ENCODE measurements at places on chromosomes 2 and 18. TPM values are rescaled to one million over a fixed set of nuclear protein-coding genes. Genes with fewer than 3 reads are reported as not detected.

DNA sequence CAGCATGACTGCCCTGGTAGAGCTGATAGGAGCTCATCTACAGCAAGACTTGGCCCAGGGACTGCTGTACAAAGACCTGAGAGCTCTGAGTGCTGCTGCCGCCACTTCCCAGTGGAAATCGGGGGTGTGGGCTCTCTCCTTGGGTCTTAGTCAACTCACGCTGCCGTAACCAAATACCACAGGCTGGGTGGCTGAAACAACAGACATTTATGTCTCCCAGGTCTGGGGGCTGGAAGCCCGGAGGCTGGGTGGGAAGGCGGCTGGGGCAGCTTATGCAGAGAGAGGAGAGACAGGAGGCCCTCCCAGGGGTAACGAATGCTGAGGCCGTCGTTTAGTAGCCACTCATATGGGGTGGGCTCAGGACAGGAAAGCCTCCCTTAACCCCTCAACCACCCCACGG is 15.4 kb upstream of the MAL start:
- DNase-seq: no peak

- DNase-seq: no peak
Observed at GRCh38 chr2:96591494-96591893, 46.6 kb downstream of the KANSL3 start.

DNA sequence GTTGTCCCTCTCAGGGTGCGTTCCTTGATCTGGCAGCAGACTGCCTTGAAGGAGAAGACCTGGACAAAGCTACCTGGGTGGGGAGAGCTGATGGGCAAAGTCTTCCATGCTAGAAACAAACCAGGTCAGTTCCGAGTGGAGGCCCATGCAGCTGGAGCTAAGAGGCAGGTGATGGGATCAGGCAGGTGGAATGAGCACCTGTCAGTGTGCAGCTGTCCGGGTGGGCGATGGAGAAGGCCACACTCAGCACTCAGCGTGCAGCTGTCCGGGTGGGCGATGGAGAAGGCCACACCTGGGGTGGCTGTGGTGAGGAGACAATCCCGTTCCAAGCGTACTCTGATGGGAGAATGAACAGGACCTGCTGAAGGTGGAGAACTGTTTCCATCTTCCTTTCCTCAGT is 237.3 kb upstream of the MYT1L start:
- no peak for DNase-seq

DNA sequence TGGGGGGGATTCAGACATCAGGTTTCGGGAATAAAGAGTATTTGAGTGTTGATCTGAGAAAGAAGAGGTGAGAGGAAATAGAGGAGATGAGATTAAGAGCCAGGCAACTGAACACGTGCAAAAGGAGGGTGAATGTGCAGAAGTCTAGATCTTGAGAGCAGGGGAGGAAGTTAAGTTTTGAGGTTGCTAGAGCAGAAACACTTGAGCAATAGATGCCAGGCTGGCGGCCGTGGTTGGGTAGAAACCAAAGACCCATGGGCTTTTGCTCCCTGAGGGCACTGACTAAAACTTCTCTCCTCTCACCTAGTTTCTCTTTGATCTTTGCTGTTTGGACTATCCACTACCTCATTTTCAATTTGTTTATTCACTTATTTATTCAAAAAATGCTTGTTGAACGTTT is 116.0 kb downstream of the CDC42EP3 start:
- DNase-seq: no peak

DNA sequence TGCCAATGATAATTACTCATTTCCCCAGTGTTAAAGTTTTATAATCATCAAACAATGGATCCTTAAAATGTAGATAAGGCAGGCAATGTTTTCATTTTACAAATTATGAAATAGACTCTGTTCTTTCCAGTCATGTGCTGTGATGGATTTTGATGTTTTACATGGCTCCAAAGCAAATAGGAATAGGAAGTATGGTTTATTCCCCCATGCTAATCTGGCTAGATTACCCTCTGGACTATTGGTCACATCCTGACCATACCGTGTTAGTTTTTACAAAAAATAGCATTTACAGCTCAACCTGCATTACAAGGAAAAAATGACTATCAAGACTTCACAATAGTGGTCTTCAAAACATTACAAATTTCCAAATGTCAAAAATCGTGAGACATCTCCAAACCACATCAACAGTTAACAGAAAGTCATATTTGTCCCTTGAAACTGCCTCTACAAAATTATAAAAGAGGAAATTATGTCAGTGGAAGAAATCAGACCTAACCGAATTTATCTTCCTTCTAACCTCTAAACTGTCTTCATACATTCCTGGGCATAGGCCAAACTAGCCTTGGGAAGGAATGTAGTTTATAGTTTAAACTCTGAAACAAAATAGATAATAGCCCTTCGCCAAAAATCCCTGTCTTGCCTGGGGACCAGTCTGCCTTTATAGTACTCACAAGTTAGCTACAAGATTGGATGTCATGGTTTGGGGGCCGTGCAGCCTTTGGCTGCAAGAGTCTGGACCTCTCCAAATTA is 1941.2 kb upstream of the CELF4 start:
- DNase-seq: no peak

- no peak for DNase-seq
Observed at GRCh38 chr2:56714400-56714799, 530.6 kb downstream of the CCDC85A start.

- DNase-seq: no peak
Observed at GRCh38 chr2:120990451-120990871, 254.8 kb downstream of the GLI2 start.

- DNase-seq: no peak
Observed at GRCh38 chr2:239716536-239717318, 308.4 kb downstream of the NDUFA10 start.

DNA sequence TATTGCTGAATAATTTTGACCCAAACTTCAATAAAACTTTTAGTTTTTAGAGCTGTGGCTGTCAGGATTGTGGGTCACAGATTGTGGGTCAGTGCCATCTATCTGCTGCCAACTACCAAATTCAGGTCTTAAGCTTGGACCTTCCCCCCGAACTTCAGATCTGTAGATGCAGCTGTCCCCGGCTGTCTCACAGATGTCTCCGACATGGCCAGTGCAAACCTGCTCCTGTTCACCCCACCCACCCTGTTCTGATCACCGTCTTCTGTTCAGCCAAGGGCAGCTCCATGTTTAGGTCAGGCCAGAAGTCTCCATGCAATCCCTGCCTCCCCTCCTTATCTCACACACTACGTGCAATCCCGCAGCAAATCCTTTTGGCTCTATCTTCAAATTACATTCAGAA is 175.0 kb downstream of the PRKCE start:
- DNase-seq: no peak

DNA sequence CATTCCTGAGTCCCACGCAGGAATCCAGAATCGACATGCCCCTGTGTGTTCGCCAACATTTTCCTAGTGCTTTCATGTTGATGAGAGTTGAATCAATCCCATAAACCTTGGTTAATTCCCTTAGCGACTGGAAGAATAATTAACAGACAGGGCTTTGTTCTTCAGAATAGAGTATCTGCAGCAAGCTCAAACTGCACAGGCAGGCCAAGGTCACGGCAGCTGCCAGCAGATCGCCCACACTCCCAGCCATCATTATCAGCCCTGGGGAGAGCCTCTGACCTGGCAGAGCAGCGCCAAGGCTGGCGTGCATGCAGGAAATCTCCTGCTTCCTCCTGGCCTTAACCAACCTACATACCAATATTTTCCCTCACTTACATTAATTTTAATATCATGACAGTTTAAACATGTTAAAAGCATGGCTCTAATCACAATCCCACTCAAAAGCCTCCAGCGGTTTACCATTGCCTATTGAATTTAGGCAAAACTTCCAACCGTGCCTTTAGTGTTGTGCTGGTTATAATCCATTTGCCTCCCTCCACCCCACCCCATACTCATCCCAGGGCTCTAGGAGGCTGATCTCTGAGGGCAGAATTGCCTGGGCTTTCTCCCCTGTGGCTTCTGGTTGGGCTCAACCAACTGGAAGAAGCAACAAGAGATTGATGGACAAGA is 46.8 kb upstream of the NCK2 start:
- DNase-seq: no peak

Gene DNAJC27
- 9.0 TPM for polyA plus RNA-seq

Gene CNDP1
- polyA plus RNA-seq: 0.72 TPM

Gene ARHGAP28
- polyA plus RNA-seq: 75.3 TPM

Gene OTOF
- 0.22 TPM for polyA plus RNA-seq

Gene RAMP1
- polyA plus RNA-seq: 4.9 TPM

All from right renal pelvis (tissue), 4 donors.